ENCODE measurements at places on chromosomes 12 and 14. TPM values are rescaled to one million over a fixed set of nuclear protein-coding genes. Genes with fewer than 3 reads are reported as not detected.

GDF3 gene
- not detected for total RNA-seq

KRT77 gene
- total RNA-seq, result not detected

AKAP6 gene
- total RNA-seq, result 87.1 TPM

TAS2R8 gene
- total RNA-seq, result 0.04 TPM

GRCh38 chr12:16307856-16308475, 30.5 kb upstream of the SLC15A5 start:
- DNase-seq, result no peak

DNA sequence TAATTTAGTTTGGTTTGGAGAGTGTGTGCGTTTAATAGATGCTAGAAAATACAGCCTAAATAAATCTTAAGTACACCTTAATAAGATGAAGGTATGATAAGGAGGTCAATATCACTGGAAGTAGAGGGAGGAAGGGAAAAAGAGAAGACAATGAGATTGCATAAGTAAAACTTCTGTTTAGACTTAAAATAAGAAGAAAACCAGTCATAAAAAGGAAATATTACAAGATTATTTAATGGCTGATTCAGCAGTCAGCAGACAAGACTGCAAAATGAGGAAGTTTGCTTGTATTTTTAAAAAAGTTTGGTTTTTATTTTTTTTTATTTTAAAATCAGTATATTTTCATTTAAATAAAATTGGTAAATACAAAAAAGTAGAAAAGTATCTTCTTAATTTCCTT, 3.2 kb downstream of the SLC38A6 start:
- DNase-seq, result peak; percentile 43

- DNase-seq, result no peak
Observed at GRCh38 chr12:85626001-85626783, 210.0 kb downstream of the RASSF9 start.

CRIP1 gene
- 39.3 TPM for total RNA-seq

NOVA1 gene
- total RNA-seq, result 7.9 TPM

GRCh38 chr12:28568118-28568517, 377.9 kb downstream of the CCDC91 start:
- peak; percentile 26 for DNase-seq

GRCh38 chr12:79373896-79374499, 316.8 kb downstream of the PAWR start:
- DNase-seq, result peak; percentile 14

- no peak for DNase-seq
Observed at GRCh38 chr14:90788031-90788430, 28.2 kb downstream of the TTC7B start.

GRCh38 chr14:71454513-71455332, 477.5 kb upstream of the RGS6 start:
- no peak for DNase-seq

DNA sequence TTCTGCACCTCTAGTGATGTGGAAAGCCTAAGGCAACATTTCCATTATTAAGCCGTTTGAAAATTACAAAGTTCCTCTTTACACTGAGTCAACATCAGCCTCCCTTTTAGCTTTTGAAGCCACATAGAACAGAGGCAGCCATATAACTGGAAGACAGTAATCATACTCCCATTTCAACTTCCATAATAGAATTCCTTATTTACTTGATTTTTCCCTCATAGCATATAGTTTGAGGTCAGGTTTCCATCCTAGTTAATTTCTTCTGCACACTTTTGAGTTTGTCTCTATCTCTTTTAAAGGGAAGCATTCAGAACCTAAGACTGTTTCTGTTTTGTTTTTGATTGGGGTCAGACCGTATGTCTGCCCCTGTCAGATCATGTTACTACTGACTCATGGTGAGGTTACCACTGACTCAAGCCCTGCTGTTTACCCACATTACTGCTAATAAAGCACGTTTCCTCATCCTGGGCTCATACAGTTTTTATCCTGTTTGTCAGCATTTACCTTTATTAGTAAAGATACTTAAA, 161.0 kb downstream of the SLC38A4 start:
- no peak for DNase-seq

DNA sequence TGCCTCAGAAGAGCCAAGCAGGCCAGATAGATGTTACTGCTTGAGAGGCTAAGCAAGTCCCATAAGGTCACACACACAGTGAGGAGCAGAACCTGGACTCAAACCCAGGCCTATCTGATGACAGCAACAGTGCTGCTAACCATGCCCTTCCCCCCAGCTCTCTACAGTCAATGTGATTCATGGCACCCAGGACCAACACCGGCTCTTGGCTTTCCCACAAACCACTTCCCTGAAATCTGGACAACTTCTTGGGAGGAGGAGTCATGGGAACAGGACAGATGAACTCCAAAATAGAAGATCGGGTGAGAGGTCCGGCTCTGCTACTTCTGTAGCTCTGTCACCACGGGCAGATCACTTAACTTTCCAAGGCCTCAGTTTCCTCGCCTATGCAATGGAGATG, 716 bp upstream of the PTGDR start:
- DNase-seq, result no peak

DNA sequence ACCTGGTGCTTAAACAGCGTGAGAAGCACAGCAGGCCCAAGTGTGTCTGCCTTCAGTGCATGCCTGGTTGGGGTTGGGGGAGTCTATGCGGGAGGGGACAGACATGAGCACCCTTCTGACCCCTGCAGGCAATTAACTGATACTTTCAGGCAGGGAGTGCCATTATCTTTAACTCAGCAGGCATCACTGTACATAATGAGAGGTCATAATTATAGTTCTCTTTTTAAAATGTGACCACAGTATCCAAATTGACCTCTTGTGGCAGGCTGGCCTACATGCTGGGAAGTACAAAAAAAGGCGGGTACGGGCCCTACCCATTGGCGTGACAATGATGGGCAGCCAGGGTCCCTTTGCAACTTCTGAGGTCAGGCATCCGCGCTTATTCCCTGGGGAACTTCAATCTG, 209.1 kb downstream of the FOXN3 start:
- DNase-seq, result no peak

DNA sequence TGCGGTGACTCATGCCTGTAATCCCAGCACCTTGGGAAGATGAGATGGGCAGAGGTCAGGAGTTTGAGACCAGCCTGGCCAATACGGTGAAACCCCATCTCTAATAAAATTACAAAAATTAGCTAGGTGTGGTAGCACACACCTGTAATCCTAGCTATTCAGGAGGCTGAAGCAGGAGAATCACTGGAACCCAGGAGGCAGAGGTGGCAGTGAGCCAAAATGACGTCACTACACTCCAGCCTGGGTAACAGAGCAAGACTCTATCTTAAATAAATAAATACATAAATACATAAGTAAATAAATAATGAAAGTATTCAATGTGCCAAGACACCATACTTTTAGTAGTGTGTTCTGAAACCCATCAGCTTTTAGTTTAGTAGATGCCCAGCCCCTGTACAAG, 308.1 kb upstream of the FLRT2 start:
- DNase-seq, result no peak

GRCh38 chr12:114729731-114730130, 45.8 kb upstream of the TBX3 start:
- DNase-seq, result no peak

GRCh38 chr12:72509891-72510290, 237.7 kb downstream of the TRHDE start:
- no peak for DNase-seq

GRCh38 chr12:88844426-88844825, 264.2 kb upstream of the KITLG start:
- no peak for DNase-seq

DNA sequence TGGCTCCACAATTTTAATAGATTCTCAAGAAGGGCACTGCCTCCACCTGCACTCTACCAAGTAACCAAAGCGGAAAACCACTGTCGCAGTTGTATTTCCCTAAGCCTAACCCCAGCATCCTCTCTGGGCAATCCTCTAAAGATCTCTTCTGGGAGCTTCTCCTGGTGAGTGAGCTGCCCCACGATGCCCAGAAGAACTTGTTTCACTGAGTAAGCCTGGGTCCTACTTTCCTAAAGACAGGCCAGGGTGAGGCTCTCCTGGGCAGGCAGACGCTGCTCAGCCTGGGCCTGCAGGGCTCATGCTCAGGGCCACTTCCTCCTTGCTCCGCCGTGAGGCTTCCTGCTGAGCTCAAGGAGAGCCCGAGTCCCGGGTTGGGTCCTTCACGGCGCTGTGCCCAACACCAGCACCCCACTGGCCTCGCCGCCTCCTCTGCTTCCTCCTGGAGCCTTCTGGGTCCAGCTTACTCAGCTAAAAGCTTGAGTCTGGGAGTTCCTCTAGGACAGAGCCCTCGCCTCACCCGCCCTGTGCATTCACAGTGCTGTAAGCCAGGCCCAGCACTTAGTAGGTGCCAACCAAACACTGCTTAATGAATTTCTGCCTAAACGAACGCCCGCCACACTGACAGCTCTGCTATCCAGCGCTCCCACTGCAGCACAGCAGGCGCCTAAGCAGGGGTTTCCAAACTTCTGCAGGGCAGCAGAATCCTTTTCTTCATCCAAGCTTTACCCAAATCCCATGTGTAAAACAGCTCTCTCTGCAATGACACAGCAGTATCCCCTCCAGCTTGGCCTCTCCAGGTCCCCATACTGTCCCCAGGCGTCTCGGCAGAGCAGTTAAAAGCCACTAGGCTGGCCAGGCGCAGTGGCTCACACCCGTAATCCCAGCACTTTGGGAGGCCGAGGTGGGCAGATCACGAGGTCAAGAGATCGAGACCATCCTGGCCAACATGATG, 5.7 kb downstream of the RAB35 start:
- DNase-seq, result peak; percentile 74

- no peak for DNase-seq
Observed at GRCh38 chr12:50394469-50395029, 1.9 kb downstream of the FAM186A start.

- peak; percentile 69 for DNase-seq
Observed at GRCh38 chr12:80412343-80412953, 31.6 kb upstream of the PTPRQ start.

- no peak for DNase-seq
Observed at GRCh38 chr12:69633061-69633460, 22.4 kb upstream of the LRRC10 start.

DNA sequence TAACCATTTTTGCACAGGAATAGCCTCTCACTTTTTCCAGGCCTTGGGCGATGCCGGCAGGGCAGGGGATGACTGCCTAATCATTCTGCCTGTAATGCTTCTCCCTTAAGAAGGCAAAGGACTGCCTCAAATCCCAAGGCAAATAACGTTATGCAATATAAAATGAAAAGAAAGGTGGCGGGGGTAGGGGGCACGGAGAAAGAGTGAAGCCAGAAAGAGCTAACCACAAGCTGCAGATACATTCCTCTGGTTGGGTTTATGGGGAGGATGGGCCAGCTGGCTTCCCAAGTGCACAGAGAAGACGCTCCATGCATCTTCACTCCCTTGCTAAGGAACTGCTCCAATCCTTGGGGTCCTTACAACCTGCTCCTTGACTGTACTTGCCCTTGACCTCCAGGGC, 229.5 kb downstream of the FOXN3 start:
- DNase-seq, result no peak

GRCh38 chr12:18551106-18551505, 186.7 kb downstream of the PLCZ1 start:
- peak; percentile 77 for DNase-seq

CPSF6 gene
- 21.1 TPM for total RNA-seq

SLCO1B1 gene
- 0.04 TPM for total RNA-seq

- no peak for DNase-seq
Observed at GRCh38 chr12:123449856-123450255, 8.1 kb upstream of the SNRNP35 start.

GRCh38 chr14:70882776-70883492, 24.3 kb upstream of the PCNX1 start:
- DNase-seq, result peak; percentile 52

DNA sequence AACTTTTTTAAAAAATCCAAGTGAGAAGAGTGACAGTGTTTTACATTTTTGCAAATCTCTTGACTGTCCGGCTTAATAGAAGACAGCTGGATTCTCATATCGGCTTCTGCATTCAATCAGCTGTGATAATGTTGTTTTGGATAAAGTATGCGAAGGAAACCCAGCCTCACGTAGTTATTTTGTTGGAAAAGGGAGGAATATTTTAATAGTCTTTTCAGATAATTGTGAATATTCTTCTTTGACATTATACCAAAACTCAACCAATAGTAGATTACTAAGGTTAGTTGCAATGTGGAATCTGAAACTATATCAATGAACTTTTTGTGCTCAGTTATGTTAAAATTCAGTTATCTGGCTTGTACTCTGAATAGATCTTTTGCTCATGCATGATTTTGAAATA, 276.5 kb downstream of the ZFP36L1 start:
- DNase-seq, result peak; percentile 66

CLEC4E gene
- total RNA-seq, result 0.09 TPM

KRT6C gene
- total RNA-seq, result not detected

GRCh38 chr14:100567877-100568163, 19.4 kb downstream of the BEGAIN start:
- DNase-seq, result no peak

- DNase-seq, result no peak
Observed at GRCh38 chr12:92650228-92650822, 52.5 kb upstream of the PLEKHG7 start.

TTLL5 gene
- total RNA-seq, result 14.1 TPM

DNA sequence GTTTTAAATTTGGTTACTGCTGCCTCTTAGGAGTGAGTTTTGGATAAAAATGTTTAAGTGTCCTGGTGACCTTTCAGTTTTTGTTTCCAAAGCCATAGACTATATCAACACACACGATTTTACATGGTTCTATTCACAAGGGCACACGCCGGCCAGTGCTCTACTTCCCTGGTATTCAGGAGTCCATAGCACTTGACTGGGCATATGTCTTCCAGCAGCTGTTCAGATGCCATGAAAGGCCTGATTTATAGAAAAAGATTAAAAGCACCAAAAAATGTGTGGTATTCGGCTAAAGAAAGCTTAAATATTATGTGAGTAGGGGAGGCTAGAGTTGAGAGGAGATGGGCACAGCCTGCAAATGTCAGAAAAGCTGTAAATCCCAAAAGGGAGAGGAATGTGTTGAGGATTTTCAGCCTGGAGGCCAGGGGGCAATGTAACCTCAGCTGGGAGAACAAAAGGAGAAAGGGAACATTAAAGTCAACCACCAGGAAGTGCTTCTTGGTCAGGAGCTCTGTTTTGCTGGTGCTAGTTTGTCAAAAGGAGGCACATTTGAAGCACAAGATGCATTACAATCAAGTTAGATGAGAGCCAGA, 478.4 kb downstream of the RAD51B start:
- peak; percentile 67 for DNase-seq

GRCh38 chr14:60986500-60986899, 5.5 kb downstream of the SLC38A6 start:
- no peak for DNase-seq

RTN1 gene
- total RNA-seq, result 1.2 TPM

SOAT2 gene
- total RNA-seq, result 0.04 TPM
